Ammon's horn (tissue), 1 donor: ENCODE measurements at places on chromosomes 2 and 18.

DNA sequence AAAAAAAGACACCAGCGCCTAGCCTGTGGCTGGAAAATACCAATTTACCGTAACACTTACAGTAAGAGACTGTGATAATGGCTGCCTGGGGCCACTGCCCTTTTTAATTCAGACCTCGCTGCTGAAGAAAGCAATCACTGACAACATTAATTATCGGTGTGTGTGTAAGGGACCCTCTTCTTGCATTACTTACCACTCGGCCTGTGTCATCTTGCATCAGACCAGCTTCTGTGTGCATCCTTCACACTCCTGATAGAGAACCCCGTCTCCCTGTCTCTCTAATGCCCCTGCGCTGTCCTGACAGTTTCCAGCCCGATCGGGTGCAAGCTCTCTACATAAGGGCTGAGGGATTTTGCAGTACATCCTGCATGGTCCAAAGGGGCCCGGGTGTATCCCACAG is 124.4 kb downstream of the ZNF516 start:
- DNase-seq = no peak

DNA sequence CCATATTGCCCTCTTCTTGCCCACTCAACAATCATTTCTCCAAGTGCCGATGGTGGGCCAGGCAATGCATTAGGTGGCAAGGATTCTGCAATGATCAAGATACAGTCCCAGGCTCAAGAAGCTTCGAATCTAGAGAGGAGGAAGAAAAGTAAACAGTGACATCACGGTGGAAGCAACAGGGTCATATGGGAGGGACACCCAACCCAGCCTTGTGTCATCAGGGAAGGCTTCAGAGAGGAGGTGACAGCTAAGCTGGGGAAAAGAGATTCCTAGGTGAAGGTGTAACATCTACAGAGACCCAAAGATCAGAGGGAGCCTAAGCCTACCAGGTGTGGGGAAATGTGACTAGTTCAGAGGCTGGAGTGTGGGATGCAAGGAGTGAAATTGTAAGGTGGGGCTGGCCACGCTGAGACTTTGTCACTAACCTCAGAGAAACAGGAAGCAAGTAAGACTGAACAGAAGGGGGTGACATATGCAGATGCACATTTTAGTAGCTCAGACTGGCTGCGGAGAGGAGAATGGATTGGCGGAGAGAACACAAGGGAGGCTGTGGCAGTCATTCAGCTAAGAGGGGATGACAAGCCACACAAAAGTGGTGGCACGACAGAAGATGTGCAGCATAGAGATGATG is 104.9 kb downstream of the ANKRD44 start:
- peak; percentile 41 for DNase-seq

GRCh38 chr2:183349091-183349490 is 224.8 kb downstream of the NUP35 start:
- DNase-seq = peak; percentile 81

DNA sequence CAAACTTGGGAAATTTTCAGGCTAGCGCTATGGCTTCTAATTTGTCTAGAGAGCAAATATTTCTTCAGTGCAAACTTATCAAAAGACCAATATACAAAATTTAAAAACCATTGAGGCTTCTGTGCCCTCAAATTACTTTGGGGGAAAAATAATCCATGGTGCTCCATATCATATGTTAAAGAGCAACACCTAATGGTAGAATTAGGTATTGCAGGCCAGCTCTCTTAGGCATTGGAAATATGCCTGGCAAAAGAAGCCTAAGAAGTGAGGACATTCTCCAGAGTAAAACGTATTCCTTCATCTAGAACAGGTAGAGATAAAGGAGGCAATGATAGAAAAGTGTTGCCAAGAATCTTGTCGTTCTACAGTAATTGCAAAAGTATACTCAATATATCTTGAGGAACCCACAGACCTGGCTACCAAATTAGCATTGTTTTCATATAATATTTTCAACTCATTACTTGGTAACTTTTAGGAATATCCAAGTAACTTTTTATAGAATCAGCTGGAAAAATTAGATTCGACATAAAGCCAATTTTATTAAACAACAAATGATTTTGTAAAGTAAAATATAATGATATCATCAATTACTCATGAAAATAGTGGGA is 401.1 kb downstream of the BCL11A start:
- no peak for DNase-seq

DNA sequence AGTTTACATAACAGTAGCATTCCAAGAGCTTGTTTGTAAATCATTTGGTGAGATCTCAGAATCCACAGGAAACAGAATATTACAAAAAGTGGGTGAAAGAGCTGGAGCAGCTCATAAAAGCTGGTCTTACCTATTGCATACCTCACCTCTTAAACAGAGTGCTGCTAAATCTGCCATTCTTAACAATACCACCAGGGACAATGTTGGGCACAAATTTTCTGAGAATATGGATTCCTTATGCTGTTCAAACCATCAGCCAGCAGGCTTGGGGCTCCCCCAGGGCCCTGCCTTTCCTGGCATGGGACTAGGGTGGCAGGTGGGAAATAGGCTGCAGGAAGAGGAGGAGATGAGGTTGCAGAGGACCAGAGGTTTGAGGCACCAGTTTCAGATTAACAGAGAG is 55.6 kb downstream of the TGFA start:
- no peak for DNase-seq

- no peak for DNase-seq
Measured at GRCh38 chr18:7333025-7333562, 102.2 kb downstream of the LRRC30 start.

- DNase-seq = no peak
Measured at GRCh38 chr2:61710711-61711110, 143.1 kb downstream of the FAM161A start.

DNA sequence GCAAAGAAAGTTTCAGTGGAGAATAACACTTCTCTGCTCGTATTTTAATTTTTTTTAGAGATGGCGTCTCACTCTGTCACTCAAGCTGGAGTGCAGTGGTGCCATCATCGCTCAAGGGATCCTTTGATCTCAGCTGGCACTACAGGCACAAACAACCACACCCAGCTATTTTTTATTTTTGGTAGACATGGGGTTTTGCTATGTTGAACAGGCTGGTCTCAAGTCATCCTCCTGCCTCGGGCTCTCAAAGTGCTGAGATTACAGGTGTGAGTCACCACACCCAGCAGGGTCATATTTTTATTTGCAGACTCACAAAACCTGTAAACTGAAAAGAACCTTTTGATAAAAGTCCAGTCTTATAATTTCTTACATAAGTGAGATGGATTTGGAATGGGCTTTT is 2.6 kb downstream of the TRAK2 start:
- DNase-seq = no peak

- no peak for DNase-seq
Measured at GRCh38 chr18:75139226-75139911, 69.6 kb downstream of the PTGR3 start.

DNA sequence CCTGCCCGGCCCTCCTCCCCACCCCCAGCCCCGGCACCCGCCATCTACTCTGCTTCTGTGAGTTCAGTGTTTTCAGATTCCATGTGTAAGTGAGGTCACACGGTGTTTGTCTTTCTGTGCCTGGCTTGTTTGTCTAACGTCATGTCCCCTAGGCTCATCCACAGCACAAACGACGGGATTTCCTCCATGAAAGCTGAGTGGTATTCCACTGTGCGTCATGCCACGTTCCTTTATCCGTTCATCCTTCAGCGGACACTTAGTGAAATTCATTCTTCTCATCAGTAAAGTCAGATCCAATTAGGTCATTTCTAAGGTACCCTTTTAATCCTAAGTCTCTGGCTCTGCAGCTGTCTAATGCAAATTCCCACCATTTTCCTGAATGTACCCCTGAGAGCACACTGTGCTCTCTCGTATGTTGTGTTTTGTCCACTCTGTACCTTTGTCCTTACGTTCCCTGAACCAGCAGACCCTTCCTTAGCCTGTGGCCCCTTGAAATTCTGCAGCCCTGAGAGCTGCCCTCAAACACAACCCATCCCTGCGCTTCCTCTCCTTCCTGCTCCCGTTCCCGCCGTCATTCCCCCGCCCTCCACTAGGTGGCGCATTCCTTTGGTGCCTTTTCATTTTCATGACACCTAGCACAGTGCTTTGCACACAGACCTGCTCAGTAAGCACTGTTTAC is 44.1 kb downstream of the TRAPPC12 start:
- DNase-seq = peak; percentile 59

GRCh38 chr2:10541775-10542432 is 93.8 kb upstream of the ODC1 start:
- no peak for DNase-seq
